HCT116 (cell line): ENCODE measurements at places on chromosomes 16 and 17.

GRCh38 chr16:69566981-69567680 is 1.4 kb downstream of the NFAT5 start:
- DNase-seq, result no peak

DNA sequence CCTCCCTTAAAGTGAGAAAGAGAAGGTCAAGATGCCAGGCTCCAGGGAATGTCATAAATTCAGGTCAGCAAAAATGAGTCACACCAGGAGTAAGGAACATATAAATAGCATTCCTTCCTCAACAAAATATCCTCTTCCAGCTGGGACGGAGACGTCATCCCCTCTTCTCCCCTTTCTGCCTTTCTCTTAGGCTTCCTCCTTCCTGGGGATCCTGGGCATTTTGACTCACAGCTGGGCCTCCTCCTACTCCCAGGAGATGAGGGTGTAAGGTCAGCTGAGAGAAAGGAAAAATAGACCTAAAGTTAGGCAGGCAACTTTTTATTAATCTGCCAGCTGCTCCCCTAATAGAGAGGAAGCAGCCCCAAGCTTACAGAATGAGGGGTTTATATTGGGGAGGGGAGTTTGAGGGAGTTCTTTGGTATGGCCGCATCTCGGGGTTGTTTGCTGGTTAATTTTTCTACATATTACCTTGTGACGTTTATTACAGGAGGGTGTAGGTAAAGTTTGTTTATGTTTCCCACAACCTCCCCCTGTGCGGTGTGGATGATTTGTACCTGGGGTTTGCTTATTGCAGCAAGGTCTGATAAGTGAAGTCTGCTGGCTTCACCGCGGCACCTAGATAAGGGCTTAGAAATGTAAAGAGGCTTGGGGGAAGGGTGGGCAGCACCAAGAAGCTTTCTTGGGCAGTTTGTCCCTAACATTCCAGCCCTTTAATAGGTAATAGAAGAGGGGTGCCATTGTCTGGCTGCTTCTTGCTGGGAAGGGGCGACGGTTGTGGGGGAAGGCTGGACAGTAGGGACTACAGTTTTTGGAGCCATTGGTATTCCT is 7.1 kb upstream of the ZNF747 start:
- no peak for DNase-seq

DNA sequence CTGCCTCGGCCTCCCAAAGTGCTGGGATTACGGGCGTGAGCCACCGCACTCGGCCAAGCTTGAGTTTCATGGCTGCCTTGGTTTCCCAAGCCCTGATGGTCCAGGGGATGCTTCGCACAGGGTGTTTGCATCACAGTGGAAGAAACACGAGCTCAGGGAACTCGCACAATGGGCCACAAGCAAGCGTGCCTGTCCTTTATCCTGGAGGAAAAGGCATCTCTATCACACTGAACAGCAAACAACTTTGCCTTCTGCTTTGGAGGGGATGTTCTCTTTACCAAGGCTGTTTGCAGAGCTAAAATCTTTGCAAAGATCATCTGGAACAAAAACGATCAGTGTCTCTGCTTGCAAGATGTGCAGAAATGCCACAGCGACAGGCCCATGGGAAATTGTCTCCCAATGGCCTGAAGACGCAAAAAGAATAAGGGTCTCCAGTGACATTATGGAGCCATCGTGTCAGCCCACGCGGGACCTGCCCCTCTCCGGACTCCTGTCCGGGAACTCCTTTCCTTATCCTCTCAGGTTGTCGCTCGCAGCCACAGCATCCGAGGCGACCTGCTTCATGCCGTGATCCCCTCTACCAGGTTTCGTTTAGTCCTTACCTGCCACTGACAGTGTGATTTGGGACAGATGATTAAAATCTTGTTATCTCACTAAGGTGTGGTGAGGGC is 44.1 kb upstream of the CBFA2T3 start:
- no peak for DNase-seq

DNA sequence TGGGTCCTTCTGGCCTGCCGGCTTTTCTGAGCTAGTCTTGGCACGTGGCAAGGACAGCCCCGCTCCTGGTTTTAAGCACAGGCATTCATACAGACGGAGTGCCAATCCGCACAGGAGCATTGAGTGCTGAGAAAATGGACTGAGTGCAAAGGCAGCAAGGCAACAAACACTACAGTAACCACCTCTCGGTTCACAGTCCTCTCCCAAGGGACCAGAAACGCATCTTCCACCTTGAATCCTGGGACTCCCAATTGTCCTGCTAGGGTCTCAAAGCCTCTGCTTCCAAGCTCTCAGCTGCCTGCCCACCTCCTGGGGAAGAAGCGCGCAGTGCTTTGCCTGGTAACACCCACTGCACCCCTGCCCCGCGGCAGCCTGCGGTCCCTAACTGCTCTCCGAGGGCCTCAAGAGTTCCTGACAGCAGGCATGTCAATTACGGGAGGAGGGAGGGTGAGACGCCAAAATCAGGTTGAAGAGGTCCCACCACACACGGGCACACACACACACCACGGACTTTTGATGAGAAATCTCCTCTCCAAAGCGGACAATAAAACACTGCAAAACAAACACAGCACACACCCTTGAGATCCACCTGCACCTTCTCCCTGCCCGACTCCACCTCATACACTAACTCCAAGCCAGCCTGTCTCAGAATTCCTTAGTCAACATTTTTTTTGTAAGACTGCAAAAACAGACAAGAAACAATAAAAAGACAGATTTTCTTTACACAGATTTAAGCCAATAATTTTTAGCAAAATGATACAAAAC is 15.0 kb downstream of the SLC16A3 start:
- no peak for DNase-seq

GRCh38 chr16:74169687-74170376 is 126.8 kb upstream of the PSMD7 start:
- DNase-seq, result no peak

DNA sequence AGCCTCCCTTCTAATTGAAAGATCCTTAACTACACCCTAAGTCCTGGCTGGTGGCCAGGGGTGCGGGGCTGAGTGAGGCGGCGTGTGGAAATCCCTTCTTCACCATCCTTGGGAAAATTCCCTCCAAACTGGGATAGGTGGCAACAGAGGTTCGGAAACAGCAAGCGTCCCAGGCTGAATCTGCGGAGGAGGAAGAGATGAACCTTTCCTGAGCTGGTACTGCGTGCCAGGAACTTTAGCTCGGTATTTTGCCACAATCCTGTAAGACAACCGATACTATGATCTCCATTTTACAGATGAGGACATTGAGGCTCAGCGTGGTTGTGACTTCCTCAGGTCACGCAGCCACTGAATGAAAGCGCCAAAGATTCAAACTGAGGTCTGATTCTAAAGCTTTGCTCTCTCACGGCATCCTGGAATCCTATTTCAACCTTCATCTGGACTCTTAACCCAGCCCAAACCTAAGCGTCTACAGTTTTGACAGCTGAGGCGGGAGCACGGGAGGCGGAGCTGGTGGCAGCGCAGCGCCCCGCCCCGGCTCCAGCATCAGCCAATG is 583 bp upstream of the CYLD start:
- DNase-seq, result no peak

- DNase-seq, result no peak
These were observed 50.7 kb downstream of the NT5M start for GRCh38 chr17:17353625-17354484.

DNA sequence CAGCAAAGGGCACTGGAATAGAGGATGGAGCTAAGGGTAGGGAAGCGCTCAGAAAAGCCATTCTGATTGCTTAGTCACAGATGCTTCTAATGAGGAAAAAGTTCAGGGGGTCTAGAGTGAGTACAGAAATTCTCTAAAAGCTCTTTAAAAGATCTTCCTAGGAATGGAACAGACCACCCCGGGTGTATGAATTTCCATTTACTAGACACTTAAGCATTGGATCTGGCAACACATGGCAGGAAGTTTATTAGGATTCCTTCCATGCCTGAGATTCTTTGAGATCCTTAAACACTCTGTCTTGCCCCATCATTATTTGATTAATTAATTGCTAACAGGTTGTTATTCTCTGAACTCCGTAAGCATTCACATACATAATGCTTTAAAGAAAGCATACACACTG is 8.5 kb downstream of the KRTAP9-7 start:
- DNase-seq, result no peak

- no peak for DNase-seq
These were observed 66.9 kb downstream of the SKAP1 start for GRCh38 chr17:48363161-48363560.
